Stimulated activated CD4-positive, alpha-beta T cell treated with anti-CD3 and anti-CD28 coated beads, Interleukin-1b, Interleukin-23, amount 100 ng/mL, for 24 hours (primary cell): ENCODE measurements at places on chromosomes 2 and 18.

GRCh38 chr2:239150125-239151011 lies 250.5 kb downstream of the HDAC4 start:
- no peak for DNase-seq

DNA sequence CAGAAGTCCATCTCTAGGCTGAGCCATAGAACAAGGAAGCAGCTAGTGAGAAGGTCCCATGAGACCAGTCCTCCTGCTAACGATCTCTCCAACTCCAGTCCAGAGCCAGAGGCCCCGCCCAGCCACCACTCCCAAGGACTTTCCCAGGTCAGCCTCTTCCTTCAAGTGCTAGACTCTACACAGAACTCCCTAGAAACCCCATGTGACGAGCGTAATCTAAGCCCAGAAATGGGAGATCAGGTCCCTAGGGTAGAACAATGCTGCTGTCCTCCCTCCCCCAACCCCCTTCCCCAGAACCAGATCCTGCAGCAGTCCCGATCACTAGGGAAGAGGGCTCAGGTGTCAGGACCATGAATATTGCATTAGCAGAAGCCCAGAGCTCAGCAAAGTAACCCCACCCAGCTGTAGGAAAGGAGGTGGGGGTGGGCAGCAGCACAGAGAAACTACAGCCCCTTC lies 6.9 kb downstream of the DCTN1 start:
- no peak for DNase-seq

DNA sequence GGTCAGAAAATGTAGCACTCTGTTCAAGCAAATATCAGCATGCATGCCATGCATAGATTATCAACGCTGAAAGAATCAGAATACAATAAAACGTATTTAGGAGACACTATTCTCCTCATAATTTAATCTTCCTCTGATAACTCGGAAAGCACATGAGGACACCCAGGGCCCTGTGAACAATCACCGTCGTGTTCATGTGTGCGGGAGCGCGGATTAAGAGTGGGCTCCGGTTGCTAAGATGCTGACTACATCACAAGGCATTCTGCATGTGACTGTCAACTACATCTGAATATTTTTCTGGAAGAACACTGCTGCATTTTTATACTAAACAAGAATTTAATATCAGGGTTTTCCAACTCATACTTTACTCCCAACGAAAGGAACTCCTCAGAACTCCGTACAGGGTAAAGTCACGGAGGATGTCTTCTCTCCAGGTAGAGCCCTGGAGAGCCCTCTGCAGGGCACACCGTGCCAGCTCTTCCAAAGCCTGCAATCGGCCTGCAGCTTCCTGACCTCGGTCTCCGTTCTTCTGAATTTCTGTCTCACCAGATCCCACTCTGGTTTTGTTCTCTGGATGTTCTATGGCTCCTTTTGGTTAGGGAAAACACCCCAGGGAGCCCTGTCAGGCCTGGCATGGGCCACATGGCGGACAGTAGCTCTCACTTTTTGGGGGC lies 59.6 kb downstream of the ZNF516 start:
- DNase-seq = no peak

DNA sequence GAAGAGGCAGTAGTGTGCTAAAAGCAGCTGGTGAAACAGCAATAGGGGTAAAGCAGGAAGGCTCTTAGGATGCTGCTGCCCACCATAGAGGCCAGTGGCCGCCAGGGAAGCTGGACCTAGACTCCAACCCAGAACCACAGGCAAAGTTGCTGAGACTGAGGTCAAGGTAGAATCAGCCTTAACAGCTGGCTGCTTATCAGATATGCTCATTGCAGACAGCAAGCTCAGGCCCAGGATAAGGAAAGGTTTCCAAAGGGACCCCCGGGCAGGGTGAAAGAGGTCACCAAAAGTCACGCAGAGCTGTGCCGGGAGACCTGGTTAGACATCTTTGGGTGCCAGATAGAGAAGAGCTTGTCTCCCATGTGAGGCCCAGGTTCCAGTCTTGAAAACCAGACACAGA lies 42.9 kb upstream of the EPG5 start:
- no peak for DNase-seq

- DNase-seq = no peak
Observed at GRCh38 chr2:234193977-234194563, 143.6 kb downstream of the SPP2 start.

GRCh38 chr2:26148501-26148900 lies 24.4 kb upstream of the GAREM2 start:
- DNase-seq = no peak

DNA sequence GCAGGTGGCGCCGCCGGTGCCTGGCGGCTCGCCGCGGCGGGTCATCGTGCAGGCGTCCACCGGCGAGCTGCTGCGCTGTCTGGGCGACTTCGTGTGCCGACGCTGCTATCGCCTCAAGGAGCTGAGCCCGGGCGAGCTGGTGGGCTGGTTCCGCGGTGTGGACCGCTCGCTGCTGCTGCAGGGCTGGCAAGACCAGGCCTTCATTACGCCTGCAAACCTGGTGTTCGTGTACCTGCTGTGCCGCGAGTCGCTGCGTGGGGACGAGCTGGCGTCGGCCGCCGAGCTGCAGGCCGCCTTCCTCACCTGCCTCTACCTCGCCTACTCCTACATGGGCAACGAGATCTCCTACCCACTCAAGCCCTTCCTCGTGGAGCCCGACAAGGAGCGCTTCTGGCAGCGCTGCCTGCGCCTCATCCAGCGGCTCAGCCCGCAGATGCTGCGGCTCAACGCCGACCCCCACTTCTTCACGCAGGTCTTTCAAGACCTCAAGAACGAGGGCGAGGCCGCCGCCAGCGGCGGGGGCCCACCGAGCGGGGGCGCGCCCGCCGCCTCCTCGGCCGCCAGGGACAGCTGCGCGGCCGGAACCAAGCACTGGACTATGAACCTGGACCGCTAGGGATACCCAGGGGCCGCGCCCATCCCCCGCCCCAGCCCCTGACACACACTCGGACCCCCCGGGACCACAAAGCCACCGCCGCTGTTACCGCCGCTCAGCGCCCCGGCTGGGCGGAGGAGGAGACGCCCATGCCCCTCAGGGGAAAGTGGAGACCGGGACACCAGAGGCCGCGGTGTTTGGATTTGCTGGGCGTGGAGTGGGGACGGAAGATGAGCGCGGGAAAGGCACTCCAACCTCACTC lies 1.1 kb downstream of the CDK5R2 start:
- no peak for DNase-seq

GRCh38 chr2:137957033-137957432 lies 7.2 kb upstream of the HNMT start:
- DNase-seq = no peak

GRCh38 chr2:8581234-8581561 lies 100.7 kb upstream of the ID2 start:
- no peak for DNase-seq

- DNase-seq = no peak
Observed at GRCh38 chr2:116922414-116922813, 892.1 kb upstream of the DDX18 start.

DNA sequence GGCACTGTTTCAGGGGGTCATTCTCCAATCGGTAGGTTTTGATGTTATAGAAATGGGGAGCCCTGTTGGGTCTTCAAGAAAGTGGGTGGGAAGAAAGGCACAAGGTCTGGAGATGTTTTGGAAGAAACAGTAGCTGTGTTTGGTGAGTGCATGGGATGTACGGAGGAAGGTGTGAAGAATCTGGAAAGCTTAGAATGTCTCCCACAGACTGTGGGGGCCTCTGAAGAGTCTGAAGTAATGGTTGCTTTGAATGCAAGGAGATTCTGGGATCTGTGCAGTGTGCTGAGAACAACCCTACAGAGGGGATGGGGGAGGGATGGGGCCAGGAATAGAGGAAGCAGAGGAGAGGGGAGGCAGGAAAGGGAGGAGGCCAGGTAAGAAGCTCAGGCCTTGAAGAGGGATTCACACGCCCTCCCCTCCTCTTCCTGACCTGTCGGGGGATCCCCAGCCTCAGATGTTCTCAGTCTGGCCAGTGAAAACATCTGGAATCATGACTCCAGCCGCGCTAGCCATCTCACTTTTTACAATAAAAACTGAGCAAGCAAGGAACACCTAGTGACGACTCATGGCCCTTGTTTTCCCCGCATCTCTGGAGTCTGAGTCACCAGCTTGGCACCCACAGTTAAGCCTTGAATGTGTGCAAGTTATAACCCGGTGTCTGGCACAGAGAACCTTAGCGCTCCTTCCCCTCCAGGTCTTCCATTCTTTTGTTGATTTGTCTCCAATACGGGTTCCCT lies 74.2 kb downstream of the SH3BP4 start:
- DNase-seq = no peak

GRCh38 chr2:10550206-10551001 lies 102.3 kb upstream of the ODC1 start:
- DNase-seq = no peak

GRCh38 chr2:147378403-147378802 lies 466.4 kb upstream of the ACVR2A start:
- DNase-seq = no peak

- no peak for DNase-seq
Observed at GRCh38 chr18:3151399-3152264, 68.1 kb downstream of the MYOM1 start.

GRCh38 chr2:66846887-66847286 lies 412.0 kb downstream of the MEIS1 start:
- DNase-seq = no peak

- no peak for DNase-seq
Observed at GRCh38 chr18:5463390-5463789, 80.4 kb downstream of the EPB41L3 start.

- no peak for DNase-seq
Observed at GRCh38 chr2:139850254-139850890, 1070.2 kb upstream of the NXPH2 start.

DNA sequence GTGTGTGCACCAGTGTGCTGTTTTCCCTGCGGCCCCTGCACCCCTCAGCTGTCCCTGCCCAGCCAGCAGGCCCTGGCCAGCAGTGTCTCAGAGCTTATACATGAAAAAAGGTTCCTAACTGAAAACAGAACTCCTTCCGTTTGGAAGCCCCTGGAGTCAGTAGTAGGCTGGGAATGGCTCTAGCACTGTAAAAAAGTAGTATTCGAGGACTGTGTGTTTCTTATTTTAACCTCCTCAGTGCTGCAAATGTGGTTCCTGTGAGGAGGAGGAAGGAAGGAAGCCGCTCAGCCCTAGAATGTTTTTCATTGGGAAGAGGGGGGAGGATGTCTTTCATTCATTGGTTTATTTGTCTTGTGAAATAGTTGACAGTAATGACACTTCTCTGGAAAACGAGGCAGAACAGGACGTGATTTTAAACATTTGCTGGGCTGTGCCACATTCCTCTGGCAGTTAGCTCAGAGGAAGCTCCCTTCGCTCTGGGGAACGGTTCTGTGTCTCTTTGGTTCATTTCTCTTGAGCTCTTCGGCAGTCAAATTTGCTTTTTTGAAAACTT lies 103.5 kb downstream of the SPTBN1 start:
- no peak for DNase-seq

DNA sequence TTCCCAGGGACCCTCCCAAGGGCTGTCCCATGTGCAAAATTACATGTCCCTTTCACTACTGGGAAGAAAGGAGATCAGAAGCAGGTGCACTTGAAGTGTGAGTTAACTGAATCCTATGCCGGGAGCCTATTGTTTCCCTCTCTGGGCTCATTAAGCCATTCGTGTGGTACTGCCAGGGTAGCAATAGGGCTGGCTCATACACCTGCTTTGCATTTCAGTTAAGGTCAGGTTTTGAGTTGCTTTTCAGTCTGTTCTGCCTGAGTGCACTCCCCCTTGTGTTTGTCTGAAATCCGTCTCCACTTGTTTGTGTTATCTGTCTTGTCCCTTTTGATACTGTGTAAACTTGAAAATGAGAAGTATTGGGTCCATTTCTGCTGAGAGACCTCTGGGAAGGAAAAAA lies 1232.6 kb upstream of the NRXN1 start:
- no peak for DNase-seq

DNA sequence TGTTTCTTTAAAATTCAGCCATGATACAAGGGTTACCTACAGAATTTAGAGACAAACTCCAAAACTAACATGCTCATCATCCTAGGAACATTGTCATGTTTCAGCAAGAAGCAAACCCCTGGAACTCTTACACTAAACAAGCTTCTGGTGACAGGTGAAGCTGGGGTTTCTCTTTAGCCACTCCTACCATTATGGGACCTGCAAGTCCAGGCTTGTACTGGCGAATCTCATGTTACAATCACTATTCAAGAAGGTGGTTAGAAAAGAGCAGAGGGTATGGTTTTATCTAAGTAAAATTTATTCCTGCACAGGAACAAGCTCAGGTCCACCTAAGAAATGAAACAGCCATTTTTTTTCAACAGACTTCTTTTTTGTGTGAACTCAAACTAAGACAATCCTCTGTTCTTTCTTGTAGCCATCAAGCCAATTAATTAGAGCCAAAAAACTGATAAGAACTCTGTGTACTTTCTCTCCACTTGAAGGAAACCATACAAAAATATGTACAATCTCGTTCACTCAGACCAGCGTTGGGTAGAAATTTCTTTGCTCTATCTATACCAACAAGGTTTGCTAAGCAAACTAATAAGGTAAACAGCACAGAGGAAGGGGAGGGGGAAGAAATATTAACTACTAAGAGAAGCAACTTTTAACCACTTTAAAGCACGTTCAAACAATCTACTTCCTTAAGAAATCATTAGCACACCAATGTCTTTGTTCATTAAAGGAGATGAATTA lies 63.3 kb upstream of the NEDD4L start:
- DNase-seq = no peak

DNA sequence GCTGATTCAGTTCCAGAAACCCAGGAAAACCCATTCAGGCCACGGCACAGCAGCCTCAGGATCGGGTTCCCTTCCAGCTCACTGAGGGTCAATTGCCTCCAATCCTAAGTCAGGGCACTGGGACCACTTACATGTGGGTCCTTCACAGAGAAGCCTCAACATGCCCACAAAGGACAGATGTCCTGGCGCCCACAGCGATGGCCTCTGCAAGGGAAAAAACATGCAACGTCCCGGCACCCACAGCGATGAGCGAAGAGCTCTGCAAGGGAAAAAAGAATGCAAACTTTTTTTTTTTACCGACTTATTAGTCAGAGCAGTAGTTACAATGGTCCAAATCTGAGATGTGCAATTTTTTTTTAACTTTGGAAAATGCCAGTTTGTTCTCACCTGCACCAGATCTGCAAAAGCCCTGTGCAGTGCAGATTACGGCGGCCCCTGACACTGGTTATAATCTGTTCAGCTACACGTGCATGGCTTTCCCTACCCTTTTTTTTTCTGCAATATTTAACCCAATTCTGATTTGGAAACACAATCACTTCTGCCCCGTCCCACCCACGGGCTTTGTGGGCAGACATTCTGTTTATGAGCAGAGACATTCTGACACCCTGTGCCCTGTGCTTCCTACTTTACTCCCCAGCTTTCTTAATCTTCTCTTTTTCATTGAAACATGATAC lies 159.3 kb upstream of the SALL3 start:
- DNase-seq = no peak

GRCh38 chr18:41263956-41264355 lies 691.1 kb upstream of the PIK3C3 start:
- DNase-seq = no peak

GRCh38 chr2:159600752-159601151 lies 15.6 kb downstream of the BAZ2B start:
- no peak for DNase-seq

GRCh38 chr18:80233899-80234298 lies 13.4 kb downstream of the PARD6G start:
- no peak for DNase-seq

GRCh38 chr2:172446474-172447063 lies 19.2 kb downstream of the ITGA6 start:
- DNase-seq = no peak
